ENCODE measurements at places on chromosomes 7 and 10.

- no peak for DNase-seq
Observed at GRCh38 chr7:104529567-104529966, 201.2 kb downstream of the LHFPL3 start.

- DNase-seq: no peak
Observed at GRCh38 chr10:30215623-30216022, 133.5 kb downstream of the MTPAP start.

DNA sequence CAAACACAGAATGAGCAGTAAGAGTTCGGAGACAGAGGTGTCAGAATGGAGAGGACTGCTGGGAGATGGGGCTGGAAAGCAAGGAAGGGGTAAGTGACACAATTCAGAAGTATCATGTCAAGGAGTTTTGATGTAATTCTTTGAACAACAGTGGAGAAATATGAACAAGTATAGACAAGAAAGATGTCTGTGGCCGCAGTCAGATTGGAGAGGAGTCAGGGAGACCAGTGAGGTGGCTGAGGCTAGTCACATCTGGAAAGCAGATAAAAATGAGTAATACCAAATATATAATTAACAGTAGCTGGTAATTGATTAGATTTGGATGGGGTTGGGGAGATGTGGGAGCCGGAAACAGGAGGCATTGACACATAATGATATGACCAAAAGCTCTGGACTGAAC is 540.9 kb downstream of the SUGCT start:
- DNase-seq: no peak

DNA sequence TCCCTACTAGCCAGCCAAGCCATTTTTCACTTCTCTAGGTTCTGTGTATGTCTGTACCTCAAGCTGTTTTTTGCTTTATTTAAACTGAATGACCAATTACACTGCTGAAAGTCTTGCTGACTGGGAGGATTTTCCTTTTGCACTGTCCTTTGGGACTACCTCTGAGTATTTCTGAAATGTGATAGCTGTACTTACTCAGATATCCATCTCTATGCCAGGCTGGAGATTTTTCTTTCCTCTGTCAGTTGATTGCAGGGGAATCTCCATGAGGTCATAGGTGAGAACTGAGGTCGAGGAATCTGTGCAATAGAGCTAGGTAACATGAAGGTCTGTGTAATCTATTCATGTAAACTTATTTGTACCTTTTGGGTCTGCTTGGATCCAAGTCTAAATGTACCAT is 38.9 kb upstream of the ANKRD1 start:
- DNase-seq: no peak

- no peak for DNase-seq
Observed at GRCh38 chr10:127695431-127695830, 41.6 kb upstream of the FOXI2 start.

DNA sequence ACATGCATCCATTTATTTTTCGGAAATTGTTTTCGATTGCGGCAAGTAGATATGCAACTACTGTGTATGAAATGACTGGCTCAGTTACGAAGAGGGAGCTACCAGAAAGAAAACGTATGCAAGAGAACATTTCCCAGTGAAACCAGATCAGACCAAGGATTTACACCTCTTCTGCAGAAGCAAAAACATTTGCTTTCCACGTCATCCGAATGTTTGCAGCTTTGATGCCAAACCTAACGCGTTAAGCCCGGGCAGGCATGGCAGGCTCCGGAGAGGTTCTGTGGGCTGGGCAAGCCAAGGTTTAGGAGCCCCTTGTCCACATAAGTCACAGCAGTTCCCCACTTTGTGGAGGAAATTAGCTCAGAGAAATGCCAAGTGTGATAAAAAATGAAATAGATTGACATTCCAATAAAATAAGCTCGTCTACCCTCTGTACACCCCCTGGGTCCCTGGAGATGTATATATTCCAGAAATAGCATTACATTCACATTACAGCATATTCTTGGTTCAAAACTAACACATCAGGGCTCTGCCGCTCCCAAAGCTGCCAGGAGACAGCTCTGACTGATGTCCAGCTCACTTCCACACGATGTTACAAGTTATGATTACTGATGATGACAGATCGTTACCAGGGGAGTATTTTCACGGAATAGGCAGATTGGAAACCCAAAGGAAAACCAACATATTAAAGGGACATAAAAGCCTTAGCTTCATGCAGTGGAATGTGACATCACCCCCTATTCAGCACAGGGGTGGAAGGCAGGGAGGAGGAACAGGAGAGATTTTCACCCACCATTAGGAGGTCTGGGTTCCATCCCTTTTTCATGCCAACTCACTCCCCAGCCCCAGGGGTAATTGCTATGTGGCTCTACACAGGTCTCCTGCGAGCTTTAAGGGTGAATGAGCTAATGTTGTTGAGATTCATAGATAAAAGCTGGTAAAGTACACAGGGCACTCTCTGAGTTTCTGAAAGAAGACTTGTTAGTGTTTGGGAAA is 81.5 kb downstream of the LYZL1 start:
- no peak for DNase-seq

GRCh38 chr7:129789000-129789399 is 163.8 kb downstream of the UBE2H start:
- no peak for DNase-seq

DNA sequence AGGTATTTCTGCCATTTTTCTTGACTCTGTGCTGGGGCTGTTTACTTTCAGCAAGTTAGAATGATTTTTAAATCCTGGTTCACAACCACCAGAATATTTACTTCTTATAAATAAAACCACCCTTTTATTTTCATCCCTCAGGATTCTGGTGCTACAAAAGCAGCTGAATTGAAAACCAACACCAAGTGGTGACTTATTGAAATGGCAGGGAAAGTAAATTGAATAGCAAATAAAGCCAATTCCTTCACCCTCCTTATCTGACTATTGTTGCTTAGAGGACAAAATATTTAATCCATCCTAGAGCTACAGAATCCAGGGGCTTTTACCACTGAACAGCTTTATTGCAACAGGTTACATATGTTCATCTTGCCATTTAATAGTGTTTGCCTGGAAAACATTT is 828.6 kb upstream of the GHITM start:
- no peak for DNase-seq

DNA sequence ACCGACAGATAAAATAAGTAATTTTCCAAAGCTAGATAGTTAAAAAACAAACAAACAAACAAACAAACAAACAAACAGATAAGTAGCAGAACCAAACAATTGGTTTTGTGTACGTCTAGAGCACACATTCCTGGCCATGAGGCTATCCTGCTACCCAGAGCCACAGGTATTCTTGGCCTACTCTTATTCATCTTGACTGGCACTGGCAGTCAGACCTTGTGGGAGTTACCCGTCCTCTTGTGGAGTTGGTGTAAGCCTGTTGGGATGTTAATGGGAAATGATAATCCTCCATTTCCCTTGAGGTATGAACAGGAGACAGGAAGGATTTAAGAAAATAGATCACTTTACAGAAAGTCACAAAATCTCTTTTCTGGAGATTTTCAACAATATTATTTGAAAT is 142.4 kb upstream of the MEOX2 start:
- no peak for DNase-seq

DNA sequence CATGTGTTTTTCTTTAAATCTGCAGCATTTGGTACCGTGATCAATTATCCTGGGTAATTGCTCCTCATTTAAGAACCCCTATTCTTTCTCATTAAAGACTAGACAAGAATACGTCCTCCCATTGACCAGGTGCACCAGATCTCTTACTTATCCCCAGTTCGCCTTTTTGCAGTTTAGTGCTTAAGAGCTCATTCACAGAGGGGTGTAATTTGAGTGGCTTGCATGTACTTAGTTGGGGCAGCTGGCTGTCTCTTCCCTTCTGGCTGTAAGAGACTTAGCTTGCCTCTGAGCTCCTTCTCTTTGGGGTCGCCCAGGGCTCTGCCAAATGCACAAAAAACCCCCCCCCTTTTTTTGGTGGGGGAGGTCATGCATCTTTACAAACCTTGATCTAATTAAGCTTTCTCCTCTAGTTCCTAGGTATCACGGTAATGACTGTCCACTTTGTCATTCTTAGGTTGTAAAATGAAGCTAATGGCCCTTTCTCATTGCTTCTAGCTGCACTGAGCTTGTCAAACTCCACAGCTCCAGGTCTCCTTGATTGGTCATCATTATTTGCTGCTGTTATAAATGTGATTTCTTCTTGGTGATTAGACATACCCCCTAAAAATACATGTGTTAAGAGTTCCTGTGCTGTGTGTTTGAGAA is 26.3 kb downstream of the GAD2 start:
- peak; percentile 47 for DNase-seq

- no peak for DNase-seq
Observed at GRCh38 chr7:22853674-22854157, 31.1 kb upstream of the TOMM7 start.

DNA sequence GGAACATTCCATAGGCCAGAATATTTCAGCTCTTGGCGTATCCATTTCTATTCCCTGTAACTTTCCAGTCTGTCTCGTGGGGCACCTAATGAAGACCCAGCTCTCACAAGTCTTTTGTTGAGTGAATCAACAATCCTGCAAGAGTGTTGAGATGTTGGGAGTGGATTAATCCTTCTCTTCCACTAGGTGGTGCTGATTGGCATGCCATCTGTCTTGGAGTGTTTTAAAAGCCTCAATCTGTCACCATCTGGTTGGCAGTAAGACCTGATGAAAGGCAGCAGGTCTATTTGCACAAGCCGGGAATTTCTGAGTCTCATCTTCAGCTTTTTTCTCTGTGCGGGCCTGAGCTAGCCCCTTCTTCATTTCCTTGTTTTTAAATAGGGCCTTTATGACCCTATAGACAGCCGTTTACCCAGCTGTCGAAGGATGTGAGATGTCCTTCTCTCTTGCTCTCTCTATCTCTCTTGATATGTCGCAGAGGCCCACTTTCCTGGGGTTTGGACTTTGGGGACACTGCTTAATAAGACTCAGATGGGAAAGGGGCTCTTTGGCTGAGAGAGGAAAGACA is 180.5 kb downstream of the ZNF365 start:
- DNase-seq: no peak

DNA sequence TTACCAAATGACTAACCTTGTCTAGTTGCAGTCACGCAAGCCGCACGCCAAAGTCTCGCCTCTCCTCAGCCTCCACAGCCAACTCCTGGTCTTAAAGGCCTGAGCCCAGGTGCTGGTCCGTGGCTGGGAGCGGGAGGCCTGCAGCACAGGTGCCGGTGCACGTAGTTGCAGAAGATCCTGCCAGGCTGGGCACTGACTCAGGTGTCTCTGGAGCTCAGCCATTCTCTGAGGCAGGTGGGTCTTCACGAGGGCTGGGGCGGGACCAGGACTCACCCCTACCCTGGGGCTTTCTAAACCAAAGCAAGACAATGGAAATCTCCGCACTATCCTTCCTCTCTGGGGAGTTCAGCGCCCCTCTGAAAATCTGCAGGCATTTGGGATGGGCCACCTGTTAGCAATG is 216.4 kb downstream of the MLLT10 start:
- DNase-seq: no peak

GRCh38 chr7:80705130-80705781 is 66.8 kb downstream of the CD36 start:
- DNase-seq: no peak

DNA sequence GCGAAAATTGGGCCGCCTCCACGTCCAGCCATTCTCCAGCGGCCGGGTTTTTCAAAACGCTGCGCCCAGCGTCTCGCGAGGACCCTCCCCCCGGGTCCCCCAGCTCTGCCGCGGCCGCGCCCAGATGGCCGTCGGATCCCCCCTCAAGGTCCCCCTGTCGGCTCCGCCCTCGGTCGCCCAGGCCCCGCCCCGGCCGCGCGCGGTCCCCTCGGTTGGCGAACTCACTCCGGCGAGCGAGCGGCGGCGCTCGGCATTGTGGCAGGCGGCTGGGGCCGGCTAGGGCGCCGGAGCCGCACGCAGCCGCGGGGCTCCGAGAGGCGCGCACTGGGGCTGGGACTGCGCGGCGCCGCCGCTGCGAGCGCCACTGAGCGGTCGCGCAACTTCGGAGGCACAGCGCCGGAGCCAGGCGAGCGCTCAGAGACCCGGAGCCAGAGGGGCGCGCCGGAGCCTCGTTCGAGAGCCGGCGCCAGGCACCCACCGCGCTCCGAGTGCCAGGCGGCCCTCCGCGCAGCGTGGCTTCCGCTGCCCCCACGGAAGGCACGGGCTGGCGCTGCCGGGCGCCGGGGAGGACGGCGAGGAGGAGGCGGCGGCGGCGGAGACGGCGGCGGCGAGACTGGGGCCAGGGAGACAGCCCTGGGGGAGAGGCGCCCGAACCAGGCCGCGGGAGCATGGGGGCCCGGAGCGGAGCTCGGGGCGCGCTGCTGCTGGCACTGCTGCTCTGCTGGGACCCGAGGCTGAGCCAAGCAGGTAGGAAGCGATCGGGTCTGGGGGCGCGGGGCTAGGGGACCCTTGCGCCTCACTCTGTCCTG is at the start of gene UNC5B:
UNC5B (plus strand) TSS at position 253 of the 809 bp plus-strand sequence; CDS start at position 669, 416 bp downstream.
- DNase-seq: peak; percentile 33

- no peak for DNase-seq
Observed at GRCh38 chr7:103592844-103593243, 146.8 kb upstream of the SLC26A5 start.

GRCh38 chr7:122467661-122468449 is 163.3 kb upstream of the FEZF1 start:
- DNase-seq: no peak

GRCh38 chr7:69173846-69174245 is 424.4 kb upstream of the AUTS2 start:
- no peak for DNase-seq

All from NCI-H187 (cell line).